ENCODE measurements at places on chromosomes 2 and 18.

DNA sequence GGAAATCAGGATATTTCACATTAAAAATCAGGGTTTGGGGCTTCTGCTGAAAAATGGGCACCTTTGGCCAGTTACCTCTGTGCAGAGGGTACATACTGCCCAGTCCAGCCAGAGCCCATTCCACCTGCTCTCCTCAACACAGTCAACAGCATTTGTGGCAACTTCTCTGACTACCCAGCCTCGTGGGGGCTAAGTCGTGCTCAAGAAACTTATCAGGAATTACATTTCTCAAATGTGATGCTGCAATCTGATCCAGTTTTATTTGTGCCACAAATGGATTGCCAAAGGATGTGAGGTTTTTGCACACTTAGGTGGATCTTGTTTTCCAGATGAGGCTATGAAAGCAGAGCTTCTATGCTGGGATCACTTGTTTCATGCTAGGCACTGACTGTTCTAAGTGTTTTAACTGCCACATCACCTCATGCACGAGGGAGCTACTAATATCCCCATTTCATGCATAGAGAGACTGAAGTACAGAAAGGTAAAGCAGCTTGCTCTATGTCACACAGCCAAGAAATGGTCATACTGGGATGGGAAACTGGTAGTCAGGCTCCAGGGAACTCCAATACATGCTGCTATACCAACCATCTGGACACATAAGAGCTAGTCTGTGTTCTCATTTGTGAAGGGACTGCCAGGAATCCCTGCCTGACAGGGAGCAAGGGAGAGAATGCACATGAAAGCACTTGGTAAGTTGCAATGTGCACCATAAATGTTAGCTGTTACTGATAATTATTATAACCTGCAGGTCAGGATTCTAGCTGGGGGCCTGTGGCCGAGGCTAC, 89.0 kb upstream of the HK2 start:
- no peak for DNase-seq

- no peak for DNase-seq
These were observed 319.6 kb downstream of the PIK3C3 start for GRCh38 chr18:42274488-42275137.

DNA sequence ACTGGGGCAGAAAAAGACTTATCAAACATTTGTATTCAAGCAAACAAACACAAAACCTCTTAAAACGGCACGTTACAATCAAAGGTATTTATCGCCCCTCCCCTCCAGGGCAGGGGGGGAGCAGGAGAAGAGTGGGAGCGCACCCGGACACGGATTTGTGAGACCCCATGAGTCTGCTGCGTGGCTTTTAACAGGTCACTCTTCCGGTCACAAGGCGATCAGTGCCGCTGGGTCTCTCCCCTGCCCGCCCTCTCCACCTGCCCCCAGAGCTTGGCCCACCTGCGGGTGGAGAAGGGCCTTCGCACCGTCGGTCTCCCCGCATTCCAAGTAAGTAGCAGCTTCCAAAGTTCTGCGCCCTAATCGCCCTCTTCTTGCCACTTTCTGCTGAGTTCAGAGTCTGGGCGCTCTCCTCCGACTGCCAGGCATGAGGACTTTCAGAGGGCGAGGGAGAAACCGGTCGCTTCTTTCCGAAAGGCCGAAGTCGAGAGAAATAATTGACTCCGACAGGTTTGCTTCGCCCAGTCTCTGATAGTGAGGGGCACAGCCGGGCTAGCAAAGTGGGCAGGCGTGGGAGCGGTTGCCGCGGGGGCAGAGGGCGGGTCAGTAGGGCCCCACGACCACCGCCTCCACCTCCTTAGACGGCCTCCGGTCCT, 800 bp downstream of the RPRM start:
- DNase-seq = no peak

DNA sequence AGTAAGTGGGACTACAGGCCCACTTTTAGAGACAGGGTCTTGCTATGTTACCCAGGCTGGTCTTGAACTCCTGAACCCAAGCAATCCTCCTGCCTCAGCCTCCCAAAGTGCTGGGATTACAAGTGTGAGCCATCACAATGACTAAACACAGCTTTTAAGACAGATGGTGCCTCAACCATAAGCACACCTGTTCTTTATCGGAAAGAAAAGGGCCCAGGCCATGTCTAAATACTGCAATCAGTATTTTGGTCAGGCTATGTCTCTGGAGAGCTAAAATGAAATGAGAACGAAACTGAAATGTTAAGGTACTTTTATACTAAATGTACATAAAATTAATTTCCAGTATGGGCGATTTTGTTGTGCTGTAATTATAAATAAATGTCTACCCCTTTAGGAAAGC, 69.5 kb upstream of the SPTBN1 start:
- no peak for DNase-seq

DNA sequence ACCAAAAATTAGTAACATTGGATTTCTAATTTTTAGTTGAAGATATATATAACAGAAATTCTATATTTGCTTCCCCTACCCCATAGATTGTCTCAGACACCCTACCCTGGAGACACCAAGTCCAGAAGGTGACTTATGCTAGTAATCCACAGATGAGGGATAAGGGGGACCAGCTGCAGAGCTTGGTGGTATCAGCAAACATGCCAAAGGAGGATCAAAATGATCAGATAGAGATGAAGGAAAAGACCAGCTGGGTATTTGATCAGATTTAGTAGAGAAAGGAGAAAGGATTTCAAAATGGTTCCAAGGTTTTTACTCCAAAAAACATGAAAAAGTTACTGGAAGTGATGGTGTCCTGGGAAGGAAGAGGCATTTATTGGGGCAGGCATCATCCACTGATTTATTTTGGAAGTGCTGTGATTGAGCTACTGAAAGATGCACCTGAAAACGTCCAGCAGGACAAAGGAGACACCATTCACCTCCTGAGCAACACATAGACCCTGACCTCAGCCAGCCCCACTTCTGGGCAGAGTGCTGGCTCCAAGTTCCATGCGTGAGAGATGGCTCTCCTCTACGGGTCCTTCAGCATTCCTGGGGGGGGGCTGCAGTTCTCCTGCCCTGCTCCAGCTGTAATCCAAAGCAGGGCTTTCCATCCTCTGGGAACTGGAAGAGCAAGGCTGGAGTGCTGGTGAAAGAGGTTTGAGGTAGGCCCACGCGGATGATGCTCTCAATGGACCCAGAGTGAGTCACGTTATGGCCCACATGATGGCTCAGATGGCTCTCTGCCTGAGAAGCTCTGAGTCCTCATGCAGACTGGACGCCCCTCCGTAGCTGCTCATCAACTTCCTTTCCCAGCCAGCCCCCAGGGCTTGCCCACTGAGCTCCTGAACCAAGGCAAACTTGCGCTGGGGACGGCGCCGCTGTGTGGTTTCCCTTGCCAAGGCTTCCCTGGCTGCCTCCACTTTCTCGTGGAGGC, 3.7 kb upstream of the LRRFIP1 start:
- no peak for DNase-seq

- no peak for DNase-seq
These were observed 67.9 kb downstream of the NCOA1 start for GRCh38 chr2:24558781-24559472.

GRCh38 chr18:55588111-55588869, at the start of gene TCF4:
Gene TCF4 (minus strand): TSS chr18:55588192. CDS start chr18:55587116, 1,076 bp downstream.
- DNase-seq = no peak

DNA sequence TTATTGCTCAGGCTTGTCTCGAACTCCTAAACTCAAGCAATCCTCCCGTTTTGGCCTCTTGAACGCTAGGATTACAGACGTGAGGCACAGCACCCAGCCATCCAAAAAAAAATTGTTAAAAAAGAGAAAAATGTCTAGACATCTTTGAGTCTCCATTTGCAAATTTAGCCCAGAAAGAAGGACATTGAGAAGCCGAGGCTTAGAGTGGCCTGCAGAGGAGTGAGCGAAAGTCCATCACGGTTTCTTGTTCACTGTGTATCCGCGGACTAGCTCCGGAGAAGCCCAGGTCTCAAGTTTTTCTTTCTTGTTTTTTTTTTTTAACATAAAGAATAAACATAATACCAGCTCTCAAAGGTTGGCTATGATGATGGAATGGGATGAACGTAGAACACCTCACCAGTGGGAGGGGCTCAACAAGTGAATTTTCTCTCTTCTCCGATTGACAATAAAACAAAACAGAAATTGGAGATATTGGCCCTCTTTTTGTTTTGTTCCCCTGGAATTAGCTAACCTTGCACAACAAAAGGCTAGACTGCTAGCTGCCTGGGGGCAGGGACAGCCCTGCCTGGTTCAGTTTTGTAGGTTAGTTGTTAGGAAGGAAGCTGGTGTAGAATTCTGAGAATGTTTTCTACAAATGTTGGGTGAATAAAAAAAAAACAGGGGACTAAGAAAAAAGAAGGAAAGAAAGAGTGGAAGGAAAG, 163.4 kb downstream of the MYCN start:
- DNase-seq = no peak

DNA sequence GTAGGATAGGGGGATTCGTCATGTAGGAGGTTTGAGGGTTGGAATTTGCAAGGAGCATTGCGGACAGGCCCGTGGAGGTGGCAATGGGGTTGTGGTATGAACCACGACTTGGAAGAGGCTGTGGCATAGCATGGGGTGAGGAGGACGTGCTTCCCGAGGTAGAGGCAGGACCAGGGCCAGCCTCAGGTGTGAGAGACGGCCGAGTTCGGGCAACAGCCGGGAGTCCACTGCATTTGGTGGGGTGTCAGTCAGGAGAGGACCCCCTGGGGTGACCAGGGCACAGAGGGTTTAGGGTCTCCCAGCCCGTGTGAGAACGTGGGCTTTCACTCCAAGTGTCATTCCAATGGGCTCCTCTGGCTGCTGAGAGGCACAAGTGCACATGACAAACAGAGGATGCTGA, 339.0 kb downstream of the EIPR1 start:
- no peak for DNase-seq

- no peak for DNase-seq
These were observed 72.5 kb upstream of the RGPD5 start for GRCh38 chr2:109721626-109722025.

DNA sequence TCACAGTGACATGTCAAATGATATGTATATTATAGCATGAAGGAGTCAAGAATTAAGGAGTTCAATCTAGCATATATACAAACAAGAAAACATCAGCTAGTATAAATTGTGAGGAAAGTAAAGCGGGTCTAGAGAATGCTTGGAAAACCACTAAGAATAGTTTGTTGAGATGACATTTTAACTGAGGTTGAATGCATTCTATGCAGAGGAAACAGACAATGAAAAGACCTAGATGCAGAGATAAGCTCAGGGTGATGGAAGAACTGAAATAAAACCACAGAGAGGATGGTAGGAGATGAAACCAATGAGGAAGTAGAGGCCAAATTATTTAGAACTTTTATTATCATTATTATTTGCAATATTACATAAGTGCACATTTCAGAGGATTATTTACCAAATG, 803.6 kb upstream of the FANCL start:
- DNase-seq = no peak

DNA sequence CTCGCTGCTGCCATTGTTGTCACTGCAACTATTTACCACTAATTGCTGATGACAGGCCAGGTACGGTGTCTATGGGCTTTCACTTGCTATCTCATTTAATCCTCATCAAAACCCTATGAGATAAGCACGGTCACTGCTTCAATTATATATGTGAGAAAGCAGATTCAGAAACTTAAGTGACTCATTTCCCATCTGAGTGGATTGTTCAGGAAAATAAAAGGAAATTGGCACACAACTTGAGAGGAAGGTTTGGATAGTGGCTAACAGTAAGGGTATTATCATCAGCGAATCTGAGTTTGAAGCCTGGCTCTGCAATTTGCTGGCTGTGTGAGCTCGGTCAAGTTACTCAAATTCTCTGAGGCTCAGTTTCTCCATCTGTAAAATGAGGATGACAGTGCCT, 196.0 kb downstream of the KCNS3 start:
- no peak for DNase-seq

DNA sequence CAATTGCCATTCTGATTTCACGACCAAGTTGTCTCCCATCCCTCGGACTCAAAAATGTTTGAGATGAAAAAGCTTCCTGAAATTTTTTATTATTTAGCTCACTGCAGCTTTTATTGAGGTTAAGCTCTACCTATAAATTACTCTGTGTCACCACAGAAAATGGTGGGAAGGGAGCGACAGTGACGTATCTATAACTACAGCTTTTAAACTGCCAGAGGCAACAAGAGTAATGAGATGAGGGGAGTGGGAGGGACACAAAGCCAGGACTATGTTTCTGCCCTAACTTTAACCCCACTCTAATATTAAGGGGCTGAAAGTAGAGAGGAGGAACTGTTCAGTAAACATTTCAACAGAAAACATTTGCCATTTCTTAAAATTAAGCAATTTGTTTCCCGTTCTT, 37.4 kb downstream of the SMAD2 start:
- DNase-seq = no peak

- DNase-seq = no peak
These were observed 27.5 kb downstream of the TUBB6 start for GRCh38 chr18:12335503-12335902.

DNA sequence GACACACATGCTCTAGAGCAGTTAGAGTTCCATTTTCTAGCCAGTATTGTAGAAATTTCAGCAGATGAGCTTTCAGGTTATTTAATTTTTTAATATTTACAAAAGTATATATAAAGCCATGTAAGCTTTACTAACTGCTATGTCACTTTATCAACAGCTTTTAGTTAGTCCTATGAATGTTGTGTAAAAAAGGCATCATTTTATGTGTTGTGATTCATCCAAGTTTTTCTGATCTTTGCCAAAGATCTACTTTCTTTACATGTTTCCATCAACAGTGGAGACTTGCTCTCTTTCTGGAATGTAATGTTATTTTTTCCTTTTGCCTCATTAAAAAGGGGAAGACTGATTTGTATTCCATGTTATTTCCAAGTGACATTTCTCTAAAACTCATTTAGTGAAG, 125.2 kb upstream of the TFPI start:
- DNase-seq = no peak

- DNase-seq = no peak
These were observed 116.3 kb upstream of the RMP24 start for GRCh38 chr18:35856178-35856577.

DNA sequence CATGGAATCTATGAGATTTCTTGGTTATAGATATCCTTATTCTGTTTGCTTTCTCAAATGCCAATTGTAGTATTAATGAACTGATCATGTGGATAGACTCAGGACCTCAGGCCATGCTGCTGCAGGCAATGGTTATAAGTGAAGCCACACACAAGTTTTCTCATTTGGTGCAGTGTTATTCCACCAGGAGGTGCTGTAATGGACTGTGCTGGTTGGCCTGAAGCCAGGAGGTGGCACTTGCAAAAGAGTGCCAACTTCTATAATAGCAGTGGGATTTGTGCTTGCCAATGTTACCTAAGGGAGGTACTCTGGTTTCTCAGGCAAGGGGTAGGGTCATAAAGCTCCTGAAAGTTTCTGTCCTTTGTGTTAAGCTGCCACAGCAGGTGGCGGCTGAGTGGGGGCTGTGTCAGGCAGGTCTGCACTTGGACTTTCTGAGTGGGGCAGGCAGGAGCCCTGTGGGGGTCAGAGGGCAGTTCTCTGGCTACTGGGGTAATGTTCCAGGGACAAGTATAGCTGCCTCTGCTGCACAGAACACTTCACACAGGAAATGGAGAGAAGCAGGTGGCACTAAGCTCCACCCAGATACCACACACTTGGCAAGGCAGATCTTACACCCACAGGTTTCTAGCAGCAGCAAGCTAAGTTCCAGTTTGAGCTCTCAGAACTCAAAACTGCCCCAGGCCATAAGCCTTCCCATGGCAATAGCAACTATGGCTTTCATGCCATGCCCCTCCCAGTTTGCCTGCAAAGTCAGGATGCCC, 352.6 kb upstream of the CWC22 start:
- no peak for DNase-seq

- no peak for DNase-seq
These were observed 41.8 kb downstream of the SLC14A1 start for GRCh38 chr18:45765796-45766195.

Measured in cerebellar nuclear complex (tissue), 1 donor.